ENCODE measurements at places on chromosomes 3 and 15.

GRCh38 chr3:111910806-111911205 lies 51.7 kb downstream of the PHLDB2 start:
- peak; percentile 92 for DNase-seq

GRCh38 chr3:14283092-14283812 lies 104.6 kb downstream of the LSM3 start:
- DNase-seq, result no peak

DNA sequence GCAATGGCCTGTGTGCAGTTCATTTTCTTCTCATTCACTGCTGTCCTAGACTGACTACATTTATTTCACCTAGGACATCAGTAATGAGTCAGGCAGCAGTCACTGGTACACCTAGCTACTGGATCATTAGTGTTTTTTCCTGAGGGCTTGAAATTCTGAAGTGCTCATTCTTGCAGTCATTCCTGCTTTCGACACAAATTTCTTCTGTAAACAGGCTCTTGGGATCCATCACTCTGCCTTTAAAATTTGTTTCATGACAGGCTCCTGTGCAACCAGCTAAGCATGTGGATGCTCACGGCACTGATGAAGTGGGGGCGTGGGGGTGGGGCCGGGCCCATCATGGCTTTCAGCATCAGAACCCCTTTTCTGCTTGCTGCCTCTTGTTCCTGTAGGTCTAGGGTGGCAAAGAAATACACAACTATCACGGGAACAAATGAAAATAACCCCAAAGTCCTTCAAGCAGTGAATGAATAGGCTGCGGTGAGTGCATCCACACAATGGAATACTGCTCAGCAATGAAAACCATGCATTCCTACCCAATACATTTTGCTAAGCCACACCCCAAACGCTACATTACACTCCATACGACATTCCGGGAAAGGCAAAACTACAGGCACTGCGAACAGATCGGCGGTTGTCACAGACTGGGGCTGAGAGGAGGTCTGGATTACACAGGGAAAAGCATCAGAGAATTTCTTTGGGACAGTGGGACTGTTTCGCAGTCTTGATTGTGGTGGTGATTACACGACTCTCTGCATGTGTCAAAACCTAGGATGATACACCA lies 9.3 kb upstream of the MELTF start:
- DNase-seq, result no peak

DNA sequence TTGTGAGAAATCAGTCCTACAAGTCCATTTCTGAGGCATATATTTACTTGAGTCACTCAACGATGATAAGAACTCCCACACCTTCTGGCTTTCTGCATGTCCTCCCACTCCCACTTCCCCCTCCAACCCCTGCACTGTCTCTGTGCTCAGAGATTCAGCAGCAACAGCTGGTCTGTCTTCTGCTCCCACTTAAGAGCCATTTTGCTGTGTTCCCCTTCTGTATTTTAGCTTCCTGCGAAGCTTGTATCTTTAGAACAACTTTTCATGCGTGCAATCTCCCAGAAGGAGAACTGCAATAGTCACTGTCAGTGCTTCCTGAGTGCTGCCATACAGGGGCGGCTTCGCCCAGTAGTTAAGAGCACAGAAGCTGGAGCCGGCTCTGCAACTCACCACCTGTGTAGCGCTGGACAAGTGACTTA lies 90.0 kb upstream of the SPATA12 start:
- peak; percentile 84 for DNase-seq

DNA sequence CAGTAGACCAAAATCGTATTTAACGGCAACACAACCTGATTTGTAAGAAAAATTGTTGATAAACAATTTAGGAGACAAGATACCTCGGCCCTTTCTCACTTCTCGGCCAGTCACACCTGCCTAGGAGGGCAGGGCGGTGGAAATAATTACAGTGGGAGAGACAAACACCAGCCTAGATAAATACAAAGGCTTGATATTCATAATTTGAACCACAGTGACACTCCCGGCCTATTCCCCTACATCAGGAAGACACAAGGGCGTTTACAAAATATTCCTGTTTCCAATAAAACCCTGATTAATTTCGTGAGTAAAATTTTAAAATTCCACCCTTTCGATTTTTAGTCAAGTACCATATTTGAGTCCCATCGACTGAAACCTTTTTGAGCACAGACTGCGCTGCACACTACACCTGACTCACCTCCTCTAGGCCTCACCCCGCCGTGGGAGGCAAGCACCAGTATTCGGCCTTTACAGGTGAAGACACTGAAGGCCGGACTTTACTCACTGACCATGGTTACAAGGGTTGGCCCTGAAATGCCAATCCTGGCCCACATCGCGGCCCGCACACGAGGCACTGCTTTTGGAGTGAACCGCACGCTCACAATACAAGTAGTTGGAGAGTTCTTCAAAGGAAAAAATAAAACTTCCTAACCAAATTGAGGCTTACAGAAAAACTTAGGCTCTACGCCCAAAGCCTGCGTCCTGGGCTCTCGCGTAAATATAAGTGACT lies 794 bp downstream of the ARPP19 start:
- peak; percentile 43 for DNase-seq

- DNase-seq, result peak; percentile 81
These were observed 70.1 kb downstream of the CEMIP start for GRCh38 chr15:80849308-80849707.

GRCh38 chr15:67836477-67836876 lies 3.4 kb downstream of the RNU6-1 start:
- DNase-seq, result peak; percentile 61

DNA sequence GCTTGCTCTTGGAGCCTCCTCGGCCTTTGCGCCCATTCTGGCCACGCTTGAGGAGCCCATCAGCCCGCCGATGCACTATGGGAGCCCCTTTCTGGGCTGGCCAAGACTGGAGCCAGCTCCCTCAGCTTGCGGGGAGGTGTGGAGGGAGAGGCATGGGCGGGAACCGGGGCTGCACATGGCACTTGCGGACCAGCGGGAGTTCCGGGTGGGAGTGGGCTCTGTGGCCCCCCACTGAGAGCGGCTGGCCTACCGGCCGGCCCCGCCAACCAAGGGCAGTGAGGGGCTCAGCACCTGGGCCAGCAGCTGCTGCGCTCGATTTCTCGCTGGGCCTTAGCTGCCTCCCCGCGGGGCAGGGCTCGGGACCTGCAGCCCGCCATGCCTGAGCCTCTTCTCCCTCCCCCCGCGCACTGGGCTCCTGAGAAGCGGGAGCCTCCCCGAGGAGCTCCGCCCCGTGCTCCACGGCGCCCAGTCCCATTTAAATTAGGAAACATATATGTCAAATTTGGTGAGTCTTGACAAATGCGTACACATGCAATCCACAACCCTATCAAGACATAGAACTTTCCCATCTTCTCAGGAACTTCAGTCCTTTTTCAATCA lies 97.6 kb upstream of the CNTN3 start:
- DNase-seq, result no peak

- DNase-seq, result no peak
These were observed 4.2 kb upstream of the KATNBL1 start for GRCh38 chr15:34214135-34214534.

DNA sequence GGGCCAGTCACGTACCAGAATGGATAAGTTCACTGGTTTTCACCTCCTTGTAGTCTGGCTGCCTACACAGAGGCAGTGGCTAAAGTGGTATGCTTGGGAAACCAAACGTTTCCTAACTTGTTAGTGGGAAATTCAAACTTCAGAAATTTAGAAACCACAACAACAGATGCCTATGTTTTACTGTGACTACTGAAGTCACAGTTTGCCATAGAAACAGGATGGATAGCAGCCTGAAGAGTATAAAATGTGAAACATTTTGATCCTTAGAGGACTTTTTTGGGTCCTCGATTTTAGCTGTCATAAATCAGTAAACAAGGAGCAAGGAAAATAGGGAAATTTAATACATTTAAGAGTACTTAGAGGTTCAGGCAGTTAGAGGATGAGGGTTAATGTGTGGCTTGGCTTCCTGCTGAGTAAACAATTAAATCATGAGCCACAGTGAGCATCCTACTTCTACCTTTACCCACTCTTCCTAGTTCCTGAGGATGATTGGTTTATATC lies 48.6 kb downstream of the CMSS1 start:
- peak; percentile 71 for DNase-seq

DNA sequence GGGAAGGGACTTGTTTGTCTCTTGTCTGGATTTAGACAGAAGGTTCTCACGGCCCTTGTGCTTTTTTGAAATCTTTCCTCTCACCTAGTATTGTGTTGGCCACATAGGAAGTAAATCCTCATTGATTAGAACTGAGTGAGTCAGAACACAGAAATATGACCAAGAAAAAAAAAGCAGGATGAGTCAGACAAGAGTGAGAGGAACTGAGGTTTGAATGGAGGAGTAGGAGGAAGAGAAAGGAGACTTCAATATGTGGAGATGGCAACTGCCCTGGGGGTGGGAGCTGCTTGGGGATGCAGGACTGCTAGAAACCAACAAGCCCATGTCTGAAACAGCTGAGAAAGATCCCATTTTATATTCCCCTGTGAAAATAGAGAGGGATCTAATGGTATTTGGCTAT lies 194.1 kb upstream of the ZBTB20 start:
- peak; percentile 71 for DNase-seq

DNA sequence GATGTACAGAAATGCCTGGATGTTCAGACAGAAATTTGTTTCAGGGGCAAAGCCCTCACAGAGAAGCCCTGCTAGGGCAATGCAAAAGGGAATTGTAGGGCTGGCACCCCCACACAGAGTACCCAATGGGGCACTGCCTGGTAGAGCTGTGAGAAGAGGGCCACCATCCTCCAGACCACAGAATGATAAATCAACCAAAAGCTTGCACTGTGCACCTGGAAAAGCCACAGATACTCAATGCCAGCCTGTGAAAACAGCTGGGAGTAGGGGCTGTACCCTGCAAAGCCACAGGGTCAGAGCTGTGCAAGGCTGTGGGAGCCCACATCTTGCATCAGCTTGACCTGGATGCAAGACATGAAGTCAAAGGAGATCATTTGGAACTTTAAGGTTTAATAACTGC lies 477.9 kb upstream of the NECTIN3 start:
- no peak for DNase-seq

GRCh38 chr15:77022646-77023575 lies 28.0 kb downstream of the PSTPIP1 start:
- DNase-seq, result no peak

GRCh38 chr3:121914081-121914998 lies 20.1 kb downstream of the SLC15A2 start:
- no peak for DNase-seq

- DNase-seq, result peak; percentile 78
These were observed 621.7 kb upstream of the AGTR1 start for GRCh38 chr3:148075771-148076716.

- peak; percentile 78 for DNase-seq
These were observed 75.9 kb downstream of the STRIT1 start for GRCh38 chr3:155217591-155217990.

DNA sequence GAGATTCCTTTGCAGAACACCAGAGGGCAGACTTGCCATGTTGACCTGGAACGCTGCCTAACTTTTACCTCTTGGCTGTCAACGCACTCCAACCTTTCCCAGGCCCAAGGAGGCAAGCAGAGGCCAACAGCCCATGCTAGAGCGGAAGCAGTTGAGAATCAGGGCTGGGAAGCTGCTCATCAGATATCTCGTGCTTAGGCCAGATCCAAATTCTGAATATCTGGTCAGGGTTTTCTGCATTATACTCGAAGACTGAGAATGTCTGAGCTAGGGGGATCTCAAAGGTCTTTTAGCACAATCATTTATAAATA lies 2.5 kb downstream of the XIRP1 start:
- peak; percentile 79 for DNase-seq

GRCh38 chr15:57421551-57421950 lies 45.2 kb downstream of the CGNL1 start:
- DNase-seq, result no peak

GRCh38 chr3:138082085-138082991 lies 33.1 kb downstream of the DZIP1L start:
- peak; percentile 95 for DNase-seq

DNA sequence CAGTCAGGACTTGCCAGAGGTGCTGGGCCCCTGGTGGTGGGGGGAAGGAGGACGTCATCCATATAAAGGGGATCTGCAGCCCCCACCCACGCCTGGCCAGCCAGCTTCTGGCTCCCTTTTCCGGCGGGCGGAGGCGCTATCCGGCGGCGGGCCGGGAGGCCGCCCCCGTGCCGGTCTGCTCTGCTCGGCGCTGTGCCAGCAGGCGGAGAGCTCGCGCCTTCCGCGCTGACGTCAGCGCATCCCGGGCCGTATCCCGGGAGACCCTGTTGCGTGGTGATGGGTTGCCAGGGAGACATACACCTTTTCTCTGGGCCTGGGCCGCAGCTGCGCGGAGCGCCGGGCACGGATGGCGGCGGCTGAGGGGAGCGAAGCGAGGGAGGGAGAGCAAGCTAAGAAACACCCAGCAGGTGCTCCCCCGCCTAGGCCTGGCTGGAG lies 1.1 kb downstream of the FAM131A start:
- peak; percentile 91 for DNase-seq

DNA sequence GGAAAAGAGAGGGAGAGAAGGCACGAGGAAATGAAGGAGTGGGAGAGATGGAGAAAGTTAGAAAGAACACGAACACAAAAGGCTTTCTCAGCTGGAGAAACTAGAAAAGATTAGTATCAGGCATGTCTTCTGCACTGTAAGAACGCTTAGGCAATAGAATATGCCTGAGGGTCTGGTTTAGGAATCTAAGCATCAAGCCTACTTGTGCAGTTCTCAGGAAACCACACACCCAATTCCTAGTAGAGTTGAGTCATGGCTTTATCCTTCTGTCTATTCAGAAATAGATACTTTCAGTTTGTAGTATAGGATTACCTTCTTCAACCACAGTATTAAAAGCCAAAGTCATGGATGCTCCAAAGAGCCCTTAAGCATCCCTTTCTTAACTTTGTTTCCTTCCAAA lies 969.4 kb downstream of the NTRK3 start:
- DNase-seq, result peak; percentile 38

DNA sequence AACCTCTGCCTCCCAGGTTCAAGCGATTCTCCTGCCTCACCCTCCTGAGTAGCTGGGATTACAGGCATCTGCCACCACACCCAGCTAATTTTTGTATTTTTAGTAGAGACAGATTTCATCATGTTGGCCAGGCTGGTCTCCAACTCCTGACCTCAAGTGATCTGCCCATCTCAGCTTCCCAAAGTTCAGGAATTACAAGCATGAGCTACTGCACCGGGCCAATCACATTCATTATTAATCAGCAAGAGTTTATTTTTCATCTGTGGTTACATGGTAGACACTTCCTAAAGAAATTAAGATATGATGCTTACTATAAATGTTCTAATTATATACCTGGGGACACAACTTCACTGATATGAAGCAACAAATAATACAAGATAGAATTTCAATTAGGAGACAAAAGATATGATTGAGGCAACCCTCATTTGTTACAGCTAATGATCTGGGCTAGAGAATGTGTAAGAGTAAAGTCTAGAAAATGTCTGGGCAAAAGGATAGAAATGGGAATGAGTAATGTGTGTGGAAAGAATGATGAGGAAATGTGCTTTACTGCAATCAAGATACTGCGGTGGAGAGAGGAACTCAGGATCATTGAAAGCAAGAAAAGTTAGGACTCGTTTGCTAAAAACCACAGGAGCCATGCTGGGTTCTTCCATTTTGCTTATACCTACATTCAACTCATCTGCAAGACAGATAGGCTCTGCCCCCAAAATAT lies 366.8 kb downstream of the ZIC1 start:
- peak; percentile 9 for DNase-seq

- no peak for DNase-seq
These were observed 204.9 kb upstream of the MDFIC2 start for GRCh38 chr3:70517124-70517890.

- no peak for DNase-seq
These were observed 81.1 kb upstream of the PDZRN3 start for GRCh38 chr3:73705792-73706191.

Measured in fibroblast of pulmonary artery (primary cell).